Activated naive CD8-positive, alpha-beta T cell treated with anti-CD3 and anti-CD28 coated beads for 36 hours (primary cell): ENCODE measurements at places on chromosomes 3 and 15. TPM values are rescaled to one million over a fixed set of nuclear protein-coding genes. Genes with fewer than 3 reads are reported as not detected.

DNA sequence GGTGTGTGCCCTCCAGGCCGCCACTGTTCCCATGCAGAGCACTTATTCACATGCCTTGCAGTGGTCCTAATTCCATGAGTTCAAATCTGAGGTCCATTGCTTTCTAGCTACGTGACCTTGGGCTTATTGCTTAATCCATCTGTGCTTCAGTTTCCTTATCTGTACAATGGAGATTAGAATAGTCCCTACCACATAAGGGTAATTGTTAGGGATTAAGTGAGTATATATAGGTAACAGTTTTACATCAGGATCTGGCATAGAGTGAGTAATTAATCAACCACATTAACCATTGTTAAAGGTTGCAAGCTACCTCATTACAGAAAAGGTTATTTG is 7.6 kb downstream of the CPN2 start:
- no peaks in the 10 kb centered on the region for H3K36me3 ChIP-seq
- H3K4me3 ChIP-seq: no peak overlapping the region
- no peak for DNase-seq
- no peak overlapping the region for H3K27ac ChIP-seq
- peaks cover 11% of the 10 kb centered on the region for H3K27me3 ChIP-seq

Gene KAT2B
- total RNA-seq: 11.7 TPM

Gene ARHGEF3
- 81.2 TPM for total RNA-seq

DNA sequence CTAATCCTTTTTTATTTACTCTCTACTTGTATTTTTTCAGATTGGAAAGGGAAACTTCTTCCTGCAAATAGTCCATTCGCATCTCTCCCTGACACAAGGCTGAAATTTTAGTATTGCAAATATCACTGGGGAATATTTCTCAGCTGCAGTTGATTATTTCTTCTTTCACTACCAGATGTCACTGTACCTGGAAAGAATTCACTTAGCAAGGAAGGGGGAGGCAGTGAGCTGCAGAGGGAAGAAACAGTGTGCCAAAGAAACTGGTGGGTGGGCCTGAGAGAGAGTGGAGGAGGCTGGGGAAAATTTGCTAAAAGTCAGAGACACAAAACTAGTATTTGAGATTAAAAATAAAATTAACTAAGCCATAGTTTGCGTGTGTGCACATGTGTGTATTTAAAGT is 142.3 kb upstream of the STT3B start:
- peaks cover 5% of the 10 kb centered on the region for H3K4me1 ChIP-seq
- H3K36me3 ChIP-seq: no peaks in the 10 kb centered on the region
- H3K27ac ChIP-seq: no peak overlapping the region
- no peak for DNase-seq
- H3K4me3 ChIP-seq: no peak overlapping the region

DNA sequence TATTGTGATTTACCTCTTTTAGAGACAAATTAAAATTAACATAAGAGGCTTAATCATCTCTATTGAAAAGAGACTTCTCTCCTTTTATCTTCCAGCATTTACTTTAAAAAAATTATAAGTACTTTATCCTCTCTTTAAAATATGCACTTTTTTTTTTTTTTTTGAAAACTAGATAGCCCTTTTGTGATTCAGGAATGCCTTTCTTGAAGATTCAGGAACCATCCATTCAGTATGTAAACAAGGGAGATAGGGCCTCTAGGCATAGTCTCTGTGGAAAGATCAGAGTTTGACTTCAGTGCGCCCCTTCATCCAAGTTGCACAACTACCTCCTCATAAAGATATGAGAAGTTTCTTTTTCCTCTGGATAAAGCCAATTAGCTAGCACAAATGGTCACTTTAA is 1163.7 kb downstream of the SI start:
- no peaks in the 10 kb centered on the region for H3K36me3 ChIP-seq
- H3K4me1 ChIP-seq: no peaks in the 10 kb centered on the region
- H3K27ac ChIP-seq: no peak overlapping the region
- no peak overlapping the region for H3K4me3 ChIP-seq

DNA sequence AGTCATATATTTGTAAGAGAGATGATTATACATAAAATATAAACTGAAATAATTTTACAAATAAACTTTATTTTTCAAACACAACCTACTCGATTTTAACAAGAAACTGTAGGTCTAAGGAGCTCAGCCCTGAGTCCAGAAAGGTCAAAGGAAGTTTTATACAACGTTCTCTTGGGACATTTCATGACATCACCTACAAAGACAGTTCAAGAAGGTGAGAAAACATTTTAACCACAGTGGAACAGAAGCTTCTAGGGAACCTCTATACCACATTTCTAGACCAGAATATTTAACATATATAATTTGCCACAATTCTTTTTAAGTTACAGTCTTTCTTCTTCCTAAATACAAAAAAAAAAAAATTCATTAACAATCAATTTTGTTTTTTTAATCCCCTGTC is 40.1 kb downstream of the CBLB start:
- DNase-seq: no peak
- peaks cover 71% of the 10 kb centered on the region for H3K36me3 ChIP-seq
- H3K27ac ChIP-seq: peak overlapping the region; percentile 94
- H3K27me3 ChIP-seq: no peaks in the 10 kb centered on the region
- peak overlapping the region; percentile 65 for H3K4me3 ChIP-seq
- H3K4me1 ChIP-seq: peaks cover 79% of the 10 kb centered on the region

DNA sequence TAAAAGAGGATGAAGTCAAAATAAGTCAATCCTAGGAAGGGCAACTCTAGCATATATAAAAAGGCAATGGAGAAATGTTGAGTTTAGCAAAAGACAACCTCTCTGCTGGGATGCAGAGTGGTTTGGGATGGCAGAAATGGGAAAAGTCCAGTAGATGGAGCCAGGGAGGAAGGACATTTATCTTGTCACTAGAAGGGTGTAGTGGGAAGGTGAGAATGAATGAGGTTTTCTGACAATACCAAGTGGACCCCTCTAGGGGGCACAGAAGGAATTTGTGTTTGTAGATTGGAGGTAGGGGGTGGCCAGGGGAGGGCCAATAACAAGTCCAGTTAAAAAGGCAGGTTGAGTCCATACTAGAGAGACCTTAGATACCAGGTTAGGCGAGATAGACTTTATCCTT is 80.0 kb downstream of the THSD4 start:
- H3K4me3 ChIP-seq: no peak overlapping the region
- H3K4me1 ChIP-seq: no peaks in the 10 kb centered on the region
- H3K36me3 ChIP-seq: no peaks in the 10 kb centered on the region
- H3K27me3 ChIP-seq: peaks cover 5% of the 10 kb centered on the region
- H3K27ac ChIP-seq: no peak overlapping the region

DNA sequence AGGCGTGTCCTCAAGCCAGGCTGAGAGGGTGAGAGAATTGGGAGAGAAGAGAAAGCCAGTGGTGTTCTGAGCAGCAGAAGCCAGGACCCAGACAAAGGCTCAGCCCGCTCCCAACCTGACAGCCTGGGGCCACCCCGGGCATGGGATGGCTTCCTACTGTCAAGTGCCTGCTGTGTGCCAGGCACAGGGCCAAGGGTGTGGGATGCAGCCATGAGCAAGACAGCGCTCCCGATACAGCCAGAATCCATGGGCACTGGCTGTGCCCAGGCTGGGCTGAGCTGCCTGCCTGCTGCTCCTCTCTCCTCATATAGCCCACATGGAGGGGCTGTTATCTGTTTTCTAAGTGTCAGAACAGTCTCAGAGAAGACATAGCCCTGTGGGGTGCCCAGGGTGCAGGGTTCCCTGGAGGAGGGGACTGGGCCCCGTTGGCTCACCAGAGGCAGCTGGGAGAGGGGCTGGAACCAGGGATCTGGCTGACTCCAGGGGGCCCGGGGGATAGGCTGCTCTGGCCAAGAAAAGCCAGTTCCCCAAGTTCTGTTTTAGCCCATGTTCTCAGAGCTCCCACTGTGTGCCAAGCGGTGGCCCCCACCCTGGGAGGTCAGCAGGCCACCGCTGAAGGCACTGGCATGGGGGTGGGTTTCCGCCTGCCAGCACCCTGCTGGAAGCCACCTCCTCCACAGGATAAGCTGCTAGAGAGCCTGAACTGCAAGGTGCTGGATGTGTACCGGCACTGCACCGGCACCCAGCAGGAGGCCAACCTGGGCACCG is 39.0 kb downstream of the CFAP100 start:
- H3K27ac ChIP-seq: no peak overlapping the region
- no peak overlapping the region for H3K4me3 ChIP-seq
- H3K36me3 ChIP-seq: peaks cover 17% of the 10 kb centered on the region
- no peak for DNase-seq

GRCh38 chr3:46375814-46376213 is 5.1 kb downstream of the CCR5 start:
- no peak overlapping the region for H3K27ac ChIP-seq
- H3K4me1 ChIP-seq: peaks cover 12% of the 10 kb centered on the region
- DNase-seq: no peak

Gene PLSCR2
- total RNA-seq: not detected

DNA sequence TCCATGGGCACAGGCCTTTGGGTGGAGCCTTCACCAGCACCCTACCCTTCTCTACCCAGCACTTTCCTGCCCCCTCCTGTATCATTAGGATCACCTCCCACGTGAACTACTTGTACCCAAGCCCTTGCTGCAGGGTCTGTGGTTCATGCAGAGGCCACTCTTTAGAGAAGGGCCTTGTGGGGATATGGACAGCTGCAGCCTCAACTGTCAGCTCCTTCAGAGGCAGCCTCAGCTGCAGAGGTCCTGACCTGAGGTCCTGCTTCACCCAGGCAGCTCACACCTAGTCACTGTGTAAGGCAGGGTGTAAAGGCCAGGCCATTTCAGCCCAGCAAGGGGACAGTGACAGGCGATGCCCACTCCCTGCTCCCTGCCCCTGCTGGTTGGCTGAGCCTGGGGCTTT is 448.6 kb upstream of the PROK2 start:
- H3K4me1 ChIP-seq: no peaks in the 10 kb centered on the region
- H3K27me3 ChIP-seq: peaks cover 3% of the 10 kb centered on the region
- H3K36me3 ChIP-seq: no peaks in the 10 kb centered on the region
- no peak for DNase-seq
- H3K4me3 ChIP-seq: no peak overlapping the region
- no peak overlapping the region for H3K27ac ChIP-seq

DNA sequence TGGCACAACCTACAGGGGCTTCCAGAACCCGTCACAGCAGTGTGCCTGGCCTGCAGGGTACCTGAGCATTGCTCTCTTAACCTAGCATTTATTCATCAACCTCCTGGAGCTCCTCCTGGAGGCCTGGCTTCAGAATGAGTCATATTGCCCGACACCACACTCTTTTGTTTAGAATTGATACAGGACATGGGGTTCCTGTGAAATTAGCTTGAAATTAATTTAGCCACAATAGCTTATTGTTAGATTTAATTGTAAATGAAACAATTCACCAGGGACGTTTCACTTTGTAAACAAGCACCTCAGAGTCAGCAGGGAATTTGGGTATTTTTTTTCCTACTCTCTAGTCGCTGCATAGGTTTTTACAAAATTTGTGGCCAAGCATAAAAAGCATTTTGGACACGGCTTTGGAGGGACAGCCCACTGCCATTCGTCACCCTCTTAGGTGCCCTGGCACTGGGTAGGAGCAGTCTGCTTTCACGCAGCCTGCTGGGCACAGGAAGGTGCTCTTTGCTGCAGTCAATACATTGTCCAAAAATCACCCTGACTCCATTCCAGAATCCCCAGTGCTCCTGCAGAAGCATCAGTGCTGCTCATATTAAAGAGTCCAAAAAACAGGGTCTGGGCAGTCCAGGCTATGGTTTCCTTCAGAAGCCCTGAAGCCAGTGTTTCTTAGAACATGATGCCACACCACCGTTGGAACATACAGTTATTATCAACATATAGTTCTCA is 60.8 kb upstream of the MEF2A start:
- no peaks in the 10 kb centered on the region for H3K36me3 ChIP-seq
- H3K27me3 ChIP-seq: no peaks in the 10 kb centered on the region
- peaks cover 60% of the 10 kb centered on the region for H3K4me1 ChIP-seq
- peak overlapping the region; percentile 78 for H3K27ac ChIP-seq

Gene RPP14
- 24.8 TPM for total RNA-seq

Gene AGBL1
- total RNA-seq: not detected

Gene PFN2
- 4.2 TPM for total RNA-seq

DNA sequence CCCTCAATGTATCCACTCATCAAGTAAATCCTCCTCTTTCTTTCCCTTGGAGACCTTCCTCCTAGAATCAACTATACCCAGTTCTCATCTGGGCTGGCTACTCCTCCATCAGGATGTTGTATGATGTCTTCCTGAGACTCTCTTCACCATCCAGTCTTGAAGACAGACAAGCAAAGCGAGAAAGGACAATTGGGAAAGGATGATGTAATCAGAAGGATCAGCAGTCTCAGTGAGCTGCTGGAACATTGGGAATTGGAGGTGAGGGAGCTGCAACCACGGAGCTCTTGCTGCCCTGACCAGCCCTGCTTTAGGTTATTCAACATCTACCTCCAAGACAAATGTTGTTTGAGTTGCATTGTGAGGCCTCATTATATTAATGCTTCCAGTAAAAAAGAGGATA is 48.0 kb upstream of the UBP1 start:
- H3K4me3 ChIP-seq: no peak overlapping the region
- no peaks in the 10 kb centered on the region for H3K27me3 ChIP-seq
- no peaks in the 10 kb centered on the region for H3K4me1 ChIP-seq
- DNase-seq: no peak
- peaks cover 4% of the 10 kb centered on the region for H3K36me3 ChIP-seq
- no peak overlapping the region for H3K27ac ChIP-seq

Gene ZNF502
- total RNA-seq: 3.0 TPM

Gene FANCD2
- 80.9 TPM for total RNA-seq

DNA sequence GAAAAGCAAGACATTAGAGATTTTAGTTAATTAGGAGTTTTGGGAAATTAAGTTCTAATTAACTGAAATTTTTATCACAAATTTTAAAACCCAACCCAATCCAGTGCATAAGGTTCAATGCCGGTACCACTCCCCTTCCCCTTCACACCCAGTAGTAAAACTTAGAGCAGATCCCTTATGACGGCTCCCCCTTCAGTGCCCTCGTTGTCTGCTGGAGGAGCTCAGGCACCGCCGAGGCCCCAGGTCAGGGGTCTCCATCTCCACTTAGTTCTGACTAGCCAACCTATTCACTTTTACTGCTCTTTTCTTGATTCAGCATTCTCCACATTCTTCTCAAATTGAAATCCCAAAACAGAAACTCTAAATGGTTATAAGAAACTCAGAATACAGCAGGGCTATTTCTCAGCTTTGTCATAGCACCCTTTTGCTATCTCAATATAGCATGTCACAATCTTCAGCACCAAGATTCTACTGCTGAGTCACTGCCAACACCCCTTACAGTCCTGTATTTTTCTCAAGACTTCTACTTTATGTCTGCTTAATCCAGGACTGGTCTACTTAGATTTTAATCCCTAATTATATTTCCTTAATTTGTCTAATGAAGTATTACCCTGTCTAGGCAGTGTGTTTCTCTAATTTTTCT is 39.8 kb downstream of the TUBGCP4 start:
- no peaks in the 10 kb centered on the region for H3K27me3 ChIP-seq
- no peak for DNase-seq
- H3K27ac ChIP-seq: peak overlapping the region; percentile 57
- H3K4me1 ChIP-seq: no peaks in the 10 kb centered on the region
- no peak overlapping the region for H3K4me3 ChIP-seq
- peaks cover 12% of the 10 kb centered on the region for H3K36me3 ChIP-seq

Gene KIF9
- 6.9 TPM for total RNA-seq

DNA sequence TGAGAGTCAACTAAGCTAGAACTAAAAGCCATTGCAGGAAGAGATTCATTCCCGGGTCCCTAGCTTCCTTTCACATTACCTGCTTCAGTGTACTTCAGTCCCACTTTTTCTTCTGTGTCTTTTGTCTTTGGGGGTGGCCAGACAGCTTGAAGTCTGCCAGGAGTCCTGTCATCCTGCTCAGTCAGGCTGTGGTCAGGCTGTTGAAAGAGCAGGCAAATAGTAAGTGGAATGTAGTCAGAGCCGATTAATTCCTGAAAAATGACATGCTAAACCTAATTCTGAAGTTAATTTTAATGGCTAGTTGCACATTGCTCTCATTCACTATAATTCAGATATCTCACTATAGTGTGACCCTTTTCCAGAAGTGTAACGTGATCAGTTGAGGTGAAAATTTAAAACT is 129.6 kb downstream of the FMN1 start:
- H3K27me3 ChIP-seq: peaks cover 12% of the 10 kb centered on the region
- peaks cover 6% of the 10 kb centered on the region for H3K4me1 ChIP-seq
- no peak overlapping the region for H3K27ac ChIP-seq
- no peak overlapping the region for H3K4me3 ChIP-seq
- no peaks in the 10 kb centered on the region for H3K36me3 ChIP-seq
